ENCODE measurements at places on chromosomes 11 and 22. TPM values are rescaled to one million over a fixed set of nuclear protein-coding genes. Genes with fewer than 3 reads are reported as not detected.

The SLC5A1 gene
- not detected for total RNA-seq

DNA sequence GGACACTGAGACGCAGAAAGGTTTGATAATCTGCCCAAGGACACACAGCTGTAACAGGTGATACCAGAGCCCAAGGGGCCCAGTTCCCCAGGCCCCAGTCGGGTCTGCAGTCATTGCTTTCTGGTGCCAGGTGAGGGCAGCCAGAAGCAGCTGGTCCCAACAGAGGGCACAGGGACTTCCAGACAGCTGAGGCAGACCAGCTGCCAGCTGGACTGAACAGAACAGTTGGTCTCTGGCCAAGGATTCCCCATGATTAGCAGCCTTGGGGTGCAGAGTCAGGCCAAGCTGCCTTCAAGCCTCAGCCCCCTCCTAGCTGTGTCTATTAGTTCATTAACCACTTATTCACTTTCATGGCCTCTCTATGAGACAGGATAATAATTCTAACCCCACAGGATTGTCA is 105.6 kb downstream of the RRAS2 start:
- no peak for DNase-seq

DNA sequence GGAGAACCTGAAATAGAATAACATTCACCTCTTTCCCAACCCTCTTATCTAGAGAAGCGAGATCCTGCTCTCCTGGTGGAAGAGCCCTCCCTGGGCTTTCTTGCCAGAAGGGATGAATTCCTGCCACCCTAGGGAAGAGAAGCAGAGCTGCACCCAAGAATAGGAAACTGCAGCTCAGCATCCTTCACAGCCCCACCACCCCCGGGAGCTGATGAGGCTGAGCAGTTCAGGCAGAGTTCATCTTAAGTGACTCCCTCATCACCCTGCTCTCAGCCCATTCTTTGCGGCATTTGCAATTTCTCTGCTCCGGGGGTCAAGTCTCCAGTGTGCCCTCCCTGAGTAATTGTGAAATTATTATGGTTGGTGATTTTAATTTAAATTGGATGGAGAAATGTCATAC is 514.9 kb downstream of the BUD13 start:
- no peak for DNase-seq

- no peak for DNase-seq
Observed at GRCh38 chr11:79185351-79185750, 255.5 kb downstream of the TENM4 start.

DNA sequence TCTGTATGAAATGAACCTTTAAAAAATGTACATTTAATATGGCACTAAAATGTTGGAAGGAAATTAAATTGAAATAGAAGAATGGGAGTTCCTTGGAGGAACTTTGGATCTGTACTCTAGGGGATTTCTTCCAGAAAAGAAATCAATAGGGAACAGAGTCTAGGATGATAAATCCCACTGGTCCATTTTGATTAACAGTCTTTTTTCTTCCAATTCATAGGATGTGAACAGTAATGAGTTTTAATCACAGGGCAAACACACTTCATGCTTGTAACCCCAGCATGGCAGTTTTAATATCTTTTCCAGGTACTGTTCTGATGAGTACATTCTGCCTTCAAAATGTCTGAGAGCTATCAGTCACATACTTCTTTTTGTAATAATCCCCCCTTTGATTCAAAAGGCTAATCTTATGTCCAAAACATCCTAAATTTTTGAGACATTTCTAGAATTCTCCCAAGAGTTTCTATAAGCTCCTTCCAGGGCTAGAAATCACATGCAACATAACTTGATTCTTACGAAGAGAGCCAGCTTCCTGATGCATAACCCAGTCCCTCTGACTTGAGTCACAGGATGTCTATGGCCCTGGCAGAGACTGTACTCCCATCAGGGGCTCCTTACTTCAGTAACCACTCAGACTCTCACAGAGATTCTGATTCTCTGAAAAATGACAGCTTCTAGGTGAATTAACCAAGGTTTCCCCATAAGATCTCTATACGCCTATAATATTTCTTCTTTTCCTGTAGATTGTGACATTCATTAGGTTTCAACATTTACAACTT is 112.9 kb downstream of the SLC36A4 start:
- DNase-seq = no peak

DNA sequence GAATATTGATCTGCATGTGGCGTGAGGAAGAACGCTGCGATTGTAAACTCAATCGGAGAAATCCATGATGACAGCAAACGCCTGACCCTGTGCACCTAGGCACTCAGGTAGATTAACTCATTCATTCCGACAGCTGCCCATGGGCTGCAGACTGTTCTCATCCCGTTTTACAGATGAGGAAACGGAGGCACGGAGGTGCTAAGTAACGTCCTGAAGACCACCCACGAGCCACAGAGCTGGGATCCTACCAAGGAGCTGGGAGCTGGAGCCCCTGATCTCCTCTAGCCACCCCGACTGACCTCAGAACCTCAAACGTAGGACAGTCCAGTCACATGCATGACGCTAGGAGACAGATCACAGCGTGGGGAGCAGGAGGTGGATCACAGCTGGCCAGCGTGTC is 1092.7 kb downstream of the BRD1 start:
- no peak for DNase-seq

DNA sequence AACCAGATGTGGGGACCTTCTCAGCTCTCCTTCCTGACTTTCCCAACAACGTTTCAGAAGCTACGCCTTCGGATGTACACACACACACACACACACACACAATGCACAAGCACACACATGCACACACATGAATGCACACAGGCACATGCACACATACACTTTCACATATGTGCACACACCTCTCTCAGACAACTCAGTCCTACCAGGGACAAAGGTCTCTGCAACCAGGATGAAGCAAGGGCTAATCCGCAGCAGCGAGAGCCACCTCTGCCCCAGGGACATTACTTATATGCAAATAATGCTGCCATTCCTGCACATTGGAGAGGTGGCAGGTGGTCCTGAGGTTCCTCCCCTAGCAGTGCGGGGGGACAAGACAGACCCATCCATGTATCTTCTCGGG is 27.4 kb upstream of the LINC01488 start:
- DNase-seq = no peak

The JOSD1 gene
- total RNA-seq = 33.8 TPM

GRCh38 chr11:297586-298405 is 1.5 kb downstream of the IFITM5 start:
- DNase-seq = peak; percentile 66

The EFCAB6 gene
- 0.31 TPM for total RNA-seq

Measured in H7 (cell line).